Brain microvascular endothelial cell (primary cell): ENCODE measurements at places on chromosomes 13 and 19.

- DNase-seq = no peak
Observed at GRCh38 chr19:38114651-38115050, 109.4 kb downstream of the DPF1 start.

GRCh38 chr19:35045667-35046300 is 4.3 kb downstream of the HPN start:
- peak; percentile 42 for DNase-seq

DNA sequence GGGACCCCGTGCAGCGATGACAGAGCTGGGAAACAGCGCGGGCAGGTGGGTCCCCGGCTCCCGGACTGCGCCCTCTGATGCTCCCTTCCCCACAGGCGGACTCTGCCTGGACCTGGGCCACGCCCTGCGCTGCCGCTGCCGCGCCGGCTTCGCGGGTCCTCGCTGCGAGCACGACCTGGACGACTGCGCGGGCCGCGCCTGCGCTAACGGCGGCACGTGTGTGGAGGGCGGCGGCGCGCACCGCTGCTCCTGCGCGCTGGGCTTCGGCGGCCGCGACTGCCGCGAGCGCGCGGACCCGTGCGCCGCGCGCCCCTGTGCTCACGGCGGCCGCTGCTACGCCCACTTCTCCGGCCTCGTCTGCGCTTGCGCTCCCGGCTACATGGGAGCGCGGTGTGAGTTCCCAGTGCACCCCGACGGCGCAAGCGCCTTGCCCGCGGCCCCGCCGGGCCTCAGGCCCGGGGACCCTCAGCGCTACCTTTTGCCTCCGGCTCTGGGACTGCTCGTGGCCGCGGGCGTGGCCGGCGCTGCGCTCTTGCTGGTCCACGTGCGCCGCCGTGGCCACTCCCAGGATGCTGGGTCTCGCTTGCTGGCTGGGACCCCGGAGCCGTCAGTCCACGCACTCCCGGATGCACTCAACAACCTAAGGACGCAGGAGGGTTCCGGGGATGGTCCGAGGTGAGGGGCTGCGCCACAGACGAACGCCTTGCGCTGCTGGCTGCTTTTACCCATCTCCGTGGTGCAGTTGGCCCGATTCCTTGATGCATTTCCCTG is 7.8 kb upstream of the SELENOV start:
- peak; percentile 41 for DNase-seq

- DNase-seq = no peak
Observed at GRCh38 chr19:3249408-3249807, 24.9 kb downstream of the CELF5 start.

GRCh38 chr19:30739394-30739793 is 367.2 kb downstream of the ZNF536 start:
- no peak for DNase-seq

- no peak for DNase-seq
Observed at GRCh38 chr13:97976610-97977521, 23.4 kb downstream of the IPO5 start.

DNA sequence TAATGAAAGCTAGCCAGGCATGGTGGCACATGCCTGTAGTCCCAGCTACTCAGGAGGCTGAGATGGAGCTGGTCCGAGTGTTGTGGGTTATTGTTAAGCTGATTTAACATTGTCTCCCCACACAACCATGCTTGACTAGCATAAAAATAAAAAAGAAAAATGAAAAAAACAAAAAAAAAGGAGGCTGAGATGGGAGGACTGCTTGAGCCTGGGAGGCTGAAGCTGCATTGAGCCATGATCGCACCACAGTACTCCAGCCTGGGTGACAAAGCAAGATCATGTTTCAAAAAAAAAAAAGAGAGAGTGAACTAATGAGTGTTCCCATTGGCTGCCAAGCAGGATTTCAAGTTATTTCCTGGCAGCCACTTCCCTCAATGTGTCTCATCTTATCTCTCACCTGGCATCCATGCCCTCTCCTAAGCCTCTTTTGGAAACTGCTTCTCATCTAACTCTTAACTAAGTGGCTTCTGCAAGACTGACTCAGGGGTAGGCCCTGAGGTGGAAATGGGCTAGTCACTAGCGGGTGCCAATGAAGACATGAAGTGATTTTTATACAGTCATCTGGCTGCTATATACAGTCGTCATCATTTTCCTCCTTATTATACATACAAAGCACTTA is 4.9 kb downstream of the THAP8 start:
- DNase-seq = no peak

- DNase-seq = no peak
Observed at GRCh38 chr13:77692746-77693448, 4.6 kb upstream of the SLAIN1 start.

- DNase-seq = no peak
Observed at GRCh38 chr13:73616861-73617260, 517.3 kb downstream of the KLF12 start.

GRCh38 chr19:17027535-17027975 is 945 bp upstream of the CPAMD8 start:
- DNase-seq = no peak

GRCh38 chr13:67013709-67014108 is 216.4 kb downstream of the PCDH9 start:
- DNase-seq = no peak

DNA sequence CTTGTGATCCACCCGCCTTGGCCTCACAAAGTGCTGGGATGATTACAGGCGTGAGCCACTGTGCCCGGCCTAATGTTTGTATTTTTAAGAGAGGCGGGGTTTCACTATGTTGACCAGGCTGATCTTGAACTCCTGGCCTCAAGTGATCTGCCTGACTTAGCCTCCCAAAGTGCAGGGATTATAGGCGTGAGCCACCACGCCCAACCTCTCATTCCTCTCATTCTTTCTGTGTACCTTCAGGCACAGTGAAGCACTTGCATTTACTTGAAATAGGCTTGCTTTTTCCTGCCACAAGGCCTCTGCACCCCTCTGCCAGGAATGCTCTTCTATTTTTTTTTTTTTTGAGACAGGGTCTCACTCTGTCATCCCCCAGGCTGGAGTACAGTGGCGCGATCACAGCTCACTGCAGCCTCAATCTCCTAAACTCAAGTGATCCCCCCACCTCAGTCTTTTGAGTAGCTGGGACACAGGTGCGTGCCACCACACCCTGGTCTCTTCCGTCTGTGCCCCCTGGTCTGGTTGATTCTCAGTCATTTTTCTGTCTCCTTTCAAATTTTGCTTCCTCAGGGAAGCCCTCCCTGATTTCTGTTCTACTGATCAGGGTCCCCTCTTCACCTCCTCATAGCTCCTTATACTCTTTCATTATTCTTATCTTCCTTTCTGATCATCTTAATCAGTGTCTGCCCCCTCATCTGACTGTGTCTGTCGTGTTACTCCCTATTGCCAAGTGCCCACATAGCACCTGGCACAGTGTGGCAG is 15.1 kb downstream of the ACTMAP start:
- DNase-seq = no peak

DNA sequence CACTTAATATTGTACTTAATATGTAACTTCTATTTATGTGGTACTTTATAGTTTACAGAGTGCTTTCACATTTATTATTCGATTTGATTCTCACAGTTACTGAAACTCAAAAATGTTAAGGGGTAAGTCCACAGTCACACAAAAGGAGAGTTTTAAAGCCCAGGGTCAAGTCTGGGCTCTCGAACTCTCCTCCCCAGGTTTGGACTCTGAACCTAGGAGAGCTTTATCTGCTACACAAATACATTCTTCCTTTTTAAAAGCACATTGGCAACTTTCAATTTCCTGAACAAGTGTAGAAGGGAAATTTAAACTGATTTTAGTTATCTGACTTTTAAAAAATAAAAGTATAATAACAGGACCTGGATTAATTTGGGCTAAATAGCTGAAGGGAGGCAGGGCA is 139.2 kb downstream of the ZAR1L start:
- DNase-seq = no peak

- DNase-seq = no peak
Observed at GRCh38 chr19:1655987-1656608, 3.7 kb upstream of the TCF3 start.

GRCh38 chr19:46250076-46250735 is 20.7 kb downstream of the IGFL1 start:
- no peak for DNase-seq

- DNase-seq = no peak
Observed at GRCh38 chr13:51212758-51213157, 9.4 kb upstream of the FAM124A start.
